ENCODE measurements at places on chromosomes 5 and 9.

GRCh38 chr5:73393611-73394489, 54.7 kb downstream of the FOXD1 start:
- no peak for DNase-seq

DNA sequence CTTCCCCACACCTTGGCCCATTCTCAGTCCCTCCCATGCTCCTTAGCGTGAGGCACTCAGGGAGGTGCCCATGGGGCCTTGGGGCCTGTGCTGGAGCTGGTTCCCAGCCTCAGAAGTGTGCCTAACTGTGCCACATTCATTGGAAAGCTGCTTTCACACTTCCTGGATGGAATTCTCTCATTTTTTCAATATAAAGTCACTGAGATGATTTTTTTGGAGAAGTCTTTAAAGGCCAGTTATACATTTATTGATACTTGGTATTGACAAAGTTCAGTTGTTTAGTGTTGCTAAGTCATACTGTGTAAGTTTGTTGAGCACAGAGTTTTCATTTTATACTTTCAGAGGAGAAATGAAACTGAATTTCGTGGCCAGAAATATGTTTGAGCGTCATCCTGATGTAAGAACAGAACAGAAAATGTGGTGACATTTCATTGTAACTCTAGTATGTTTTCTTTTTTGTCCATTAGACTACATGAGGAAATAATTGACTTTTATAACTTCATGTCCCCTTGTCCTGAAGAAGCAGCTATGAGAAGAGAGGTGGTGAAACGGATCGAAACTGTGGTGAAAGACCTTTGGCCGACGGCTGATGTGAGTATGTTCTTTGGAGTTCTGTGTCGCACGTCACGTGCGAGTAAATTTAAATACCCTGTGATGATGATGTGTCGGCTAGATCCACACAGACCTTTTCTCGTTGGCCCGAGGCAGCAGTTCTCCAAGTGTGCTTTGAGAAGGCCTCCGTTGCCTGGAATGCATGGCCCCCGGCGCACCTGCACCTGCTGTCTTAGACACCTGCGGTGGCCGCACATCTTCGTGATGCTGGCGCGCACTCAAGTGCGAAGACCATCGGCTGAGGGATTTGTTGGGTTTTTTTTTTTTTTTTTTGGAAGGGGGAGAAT, 24.1 kb downstream of the TENT4A start:
- no peak for DNase-seq

DNA sequence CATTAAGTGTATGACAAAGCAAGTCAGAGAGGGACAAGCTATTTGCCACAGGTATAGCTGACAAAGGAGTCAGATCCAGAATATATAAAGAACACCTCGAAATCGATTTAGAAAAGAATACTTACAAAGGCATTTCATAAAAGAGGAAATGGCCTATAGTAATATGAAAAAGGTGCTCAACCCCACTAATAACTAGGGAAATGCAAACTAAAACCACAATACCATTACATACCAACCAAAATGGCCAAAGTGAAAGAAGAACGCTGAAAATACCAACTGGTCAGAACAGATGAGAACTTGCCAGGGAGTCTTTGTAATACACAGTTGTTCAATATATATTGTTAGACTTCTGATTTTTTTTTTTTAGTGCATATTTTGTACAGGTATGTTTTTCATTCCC, 152.9 kb downstream of the CDC42SE2 start:
- no peak for DNase-seq

- no peak for DNase-seq
Measured at GRCh38 chr5:37490931-37491330, 111.8 kb downstream of the WDR70 start.

Measured in kidney capillary endothelial cell (primary cell).